ENCODE measurements at places on chromosomes 2 and 18. TPM values are rescaled to one million over a fixed set of nuclear protein-coding genes. Genes with fewer than 3 reads are reported as not detected.

The ABHD1 gene
- 0.31 TPM for total RNA-seq

The MARCHF4 gene
- total RNA-seq, result 1.4 TPM

The RUFY4 gene
- total RNA-seq, result not detected

The GALM gene
- 6.5 TPM for total RNA-seq

The DLGAP1 gene
- total RNA-seq, result 6.0 TPM

The SLC14A1 gene
- not detected for total RNA-seq

DNA sequence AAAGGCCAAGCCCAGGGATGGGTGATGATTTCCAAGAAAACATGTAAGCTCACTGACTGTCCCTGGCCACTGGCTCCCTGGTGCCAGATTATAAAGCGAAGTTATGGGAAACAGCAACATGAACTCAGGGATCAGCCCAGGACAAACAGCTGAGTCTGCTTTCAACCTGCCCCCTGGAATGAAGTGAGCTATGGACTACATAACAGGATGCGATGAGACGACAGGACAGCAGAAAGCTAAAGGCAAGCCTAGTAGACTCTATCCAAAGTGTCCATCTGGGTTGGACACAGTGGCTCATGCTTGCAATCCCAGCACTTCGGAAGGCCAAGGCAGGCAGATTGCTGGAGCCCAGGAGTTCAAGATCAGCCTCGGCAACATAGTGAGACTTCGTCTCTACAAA lies 16.6 kb upstream of the KCMF1 start:
- no peaks in the 10 kb centered on the region for H3K27me3 ChIP-seq
- H3K4me1 ChIP-seq, result peaks cover 22% of the 10 kb centered on the region
- no peak for DNase-seq
- no peak overlapping the region for H3K27ac ChIP-seq
- no peak overlapping the region for H3K4me3 ChIP-seq
- H3K36me3 ChIP-seq, result no peaks in the 10 kb centered on the region

- peaks cover 6% of the 10 kb centered on the region for H3K36me3 ChIP-seq
- DNase-seq, result no peak
- no peak overlapping the region for H3K27ac ChIP-seq
- no peak overlapping the region for H3K4me3 ChIP-seq
- H3K27me3 ChIP-seq, result no peaks in the 10 kb centered on the region
Observed at GRCh38 chr2:43248621-43249020, 22.2 kb upstream of the ZFP36L2 start.

DNA sequence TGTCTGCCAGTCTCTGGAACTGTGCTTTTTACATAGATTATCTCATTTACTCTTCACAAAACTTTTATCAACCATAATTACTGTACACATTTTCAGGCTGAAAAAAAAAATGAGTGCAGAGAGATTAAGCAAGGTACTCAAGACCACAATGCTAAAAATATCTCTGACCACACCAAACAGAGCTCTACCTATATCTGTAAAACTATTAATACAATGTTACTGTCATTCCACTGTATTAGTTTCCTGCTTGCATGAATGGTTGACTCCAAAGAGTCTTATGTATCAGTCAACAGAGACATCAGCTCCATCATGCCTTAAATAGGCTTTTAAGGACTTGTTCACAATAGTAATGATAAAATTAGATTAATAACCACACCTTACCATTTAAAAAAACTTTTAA lies 134.7 kb upstream of the CCDC150 start:
- no peak for DNase-seq
- H3K27me3 ChIP-seq, result no peaks in the 10 kb centered on the region
- H3K36me3 ChIP-seq, result no peaks in the 10 kb centered on the region
- no peak overlapping the region for H3K4me3 ChIP-seq
- no peak overlapping the region for H3K27ac ChIP-seq

- DNase-seq, result no peak
- no peaks in the 10 kb centered on the region for H3K4me1 ChIP-seq
- H3K27ac ChIP-seq, result no peak overlapping the region
- peaks cover 46% of the 10 kb centered on the region for H3K27me3 ChIP-seq
- no peak overlapping the region for H3K4me3 ChIP-seq
Observed at GRCh38 chr2:128801576-128801975, 482.9 kb upstream of the HS6ST1 start.

DNA sequence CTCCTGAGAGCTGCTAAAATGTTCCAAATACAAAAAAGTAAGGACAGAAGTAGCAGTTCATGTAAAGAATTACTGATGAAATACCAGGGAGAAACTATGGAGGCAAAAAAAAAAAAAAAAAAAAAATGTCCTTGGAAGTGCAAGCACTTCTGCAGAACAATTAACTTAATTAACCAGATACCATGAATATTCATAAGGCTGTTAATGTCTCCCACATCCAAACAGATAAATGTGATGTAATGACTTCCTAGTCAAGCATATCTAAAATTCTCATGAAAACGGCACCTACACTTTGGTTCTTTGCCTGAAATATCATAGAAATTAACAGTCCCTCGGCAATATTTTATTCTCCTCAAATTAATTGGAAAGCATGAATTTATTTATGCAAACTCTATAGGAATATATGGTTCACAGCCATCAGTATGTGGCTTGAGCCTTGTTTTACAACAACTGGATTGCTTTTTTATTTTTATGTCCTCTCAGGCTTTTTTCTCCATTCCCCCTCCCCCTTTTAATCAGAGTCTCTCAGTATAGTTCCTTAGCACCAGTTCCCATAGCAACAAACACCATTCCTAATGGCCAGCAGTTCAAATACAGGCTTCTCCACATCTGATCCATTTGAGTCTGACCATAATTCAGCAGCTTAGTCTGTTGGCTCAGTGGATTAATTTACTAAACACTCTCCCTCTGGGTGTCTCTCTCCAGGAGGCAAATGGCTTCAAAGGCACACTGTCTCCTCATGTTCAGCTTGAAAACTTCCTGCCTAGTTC lies 97.1 kb downstream of the ITGA4 start:
- no peak overlapping the region for H3K4me3 ChIP-seq
- no peaks in the 10 kb centered on the region for H3K36me3 ChIP-seq
- DNase-seq, result no peak
- no peaks in the 10 kb centered on the region for H3K27me3 ChIP-seq
- no peak overlapping the region for H3K27ac ChIP-seq

- peaks cover 49% of the 10 kb centered on the region for H3K4me1 ChIP-seq
- DNase-seq, result no peak
- no peaks in the 10 kb centered on the region for H3K27me3 ChIP-seq
- H3K4me3 ChIP-seq, result no peak overlapping the region
- no peaks in the 10 kb centered on the region for H3K36me3 ChIP-seq
Observed at GRCh38 chr2:149989447-149990063, 402.0 kb upstream of the MMADHC start.

- peaks cover 11% of the 10 kb centered on the region for H3K4me1 ChIP-seq
- H3K27ac ChIP-seq, result no peak overlapping the region
- H3K27me3 ChIP-seq, result no peaks in the 10 kb centered on the region
- H3K4me3 ChIP-seq, result no peak overlapping the region
Observed at GRCh38 chr18:75533950-75534349, 106.4 kb upstream of the SMIM21 start.

DNA sequence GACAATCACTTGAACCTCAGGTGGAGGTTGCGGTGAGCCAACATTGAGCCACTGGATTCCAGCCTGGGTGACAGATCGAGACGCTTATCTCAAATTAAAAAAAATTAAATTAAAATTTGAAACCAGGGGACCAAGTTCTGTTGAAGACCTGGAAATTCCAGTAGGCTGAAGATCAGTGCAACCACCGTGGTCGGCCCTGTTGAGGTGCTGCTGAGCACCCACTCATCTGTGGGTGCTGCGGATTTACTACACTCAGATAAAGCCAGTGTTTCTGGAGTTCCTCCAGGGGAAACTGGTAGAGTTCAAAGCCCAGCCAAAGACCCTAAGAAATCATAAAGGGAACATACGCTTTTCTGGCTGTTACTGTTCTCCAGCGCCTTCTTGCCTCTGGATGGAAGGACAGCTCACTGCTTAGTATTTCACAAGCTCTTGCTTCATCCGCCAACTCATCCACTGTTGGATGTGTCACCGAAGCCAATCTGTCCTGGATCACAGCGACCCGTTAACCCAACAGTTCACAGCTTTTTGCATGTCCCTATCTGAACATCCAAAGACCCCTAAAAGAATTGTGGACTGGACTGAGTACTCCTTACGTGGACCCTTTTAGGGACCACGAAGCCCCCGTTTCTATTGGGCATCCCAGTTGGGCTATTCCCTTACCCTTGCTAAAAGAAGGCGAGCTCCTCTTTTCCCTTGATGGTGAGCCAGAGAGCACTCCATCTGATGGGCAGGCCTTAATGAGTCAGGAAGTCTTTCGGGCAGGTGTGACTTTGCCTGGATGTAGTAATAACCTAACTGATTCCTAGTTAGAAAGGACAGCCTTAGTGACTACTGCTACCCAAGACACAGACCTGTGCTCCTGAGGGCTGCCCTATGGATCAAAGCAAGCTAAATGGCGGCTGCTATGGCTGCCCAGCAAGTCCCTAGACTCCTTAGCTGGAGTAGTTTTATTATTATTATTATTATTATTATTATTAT lies 6.0 kb upstream of the ALPP start:
- DNase-seq, result peak; percentile 33
- H3K4me3 ChIP-seq, result no peak overlapping the region
- H3K27ac ChIP-seq, result no peak overlapping the region

GRCh38 chr18:22300665-22301636 lies 116.8 kb downstream of the CTAGE1 start:
- no peaks in the 10 kb centered on the region for H3K4me1 ChIP-seq
- no peak overlapping the region for H3K27ac ChIP-seq
- H3K36me3 ChIP-seq, result peaks cover 2% of the 10 kb centered on the region
- DNase-seq, result no peak
- H3K4me3 ChIP-seq, result no peak overlapping the region

- peaks cover 5% of the 10 kb centered on the region for H3K4me1 ChIP-seq
- H3K36me3 ChIP-seq, result no peaks in the 10 kb centered on the region
- H3K27ac ChIP-seq, result no peak overlapping the region
Observed at GRCh38 chr2:10535703-10536102, 87.6 kb upstream of the ODC1 start.

DNA sequence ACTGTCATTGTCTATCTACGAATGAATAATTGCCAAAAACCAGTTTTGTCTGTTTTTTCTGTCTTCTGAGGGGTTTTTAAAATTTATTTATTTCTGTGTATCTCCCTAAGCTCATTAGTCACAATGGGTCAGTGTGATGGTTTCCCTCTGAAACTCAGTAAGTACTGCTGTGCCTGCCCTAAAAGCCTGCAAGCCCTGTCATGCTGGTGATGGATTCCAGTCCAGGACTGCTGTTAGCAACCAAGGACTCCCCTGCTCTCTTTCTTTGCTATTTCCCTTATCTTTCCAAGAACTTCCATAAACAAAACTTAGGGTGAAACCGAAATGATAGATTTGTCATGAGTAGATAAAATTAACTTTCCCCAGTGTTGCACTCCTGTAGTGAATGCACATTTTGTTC lies 11.8 kb upstream of the DSG2 start:
- no peaks in the 10 kb centered on the region for H3K36me3 ChIP-seq
- peaks cover 21% of the 10 kb centered on the region for H3K4me1 ChIP-seq
- peaks cover 5% of the 10 kb centered on the region for H3K27me3 ChIP-seq
- H3K4me3 ChIP-seq, result no peak overlapping the region
- no peak for DNase-seq
- H3K27ac ChIP-seq, result no peak overlapping the region

- no peak for DNase-seq
- H3K4me1 ChIP-seq, result peaks cover 24% of the 10 kb centered on the region
- H3K27me3 ChIP-seq, result no peaks in the 10 kb centered on the region
- H3K36me3 ChIP-seq, result no peaks in the 10 kb centered on the region
- no peak overlapping the region for H3K4me3 ChIP-seq
- no peak overlapping the region for H3K27ac ChIP-seq
Observed at GRCh38 chr2:220556658-220557057, 929.2 kb downstream of the SLC4A3 start.

DNA sequence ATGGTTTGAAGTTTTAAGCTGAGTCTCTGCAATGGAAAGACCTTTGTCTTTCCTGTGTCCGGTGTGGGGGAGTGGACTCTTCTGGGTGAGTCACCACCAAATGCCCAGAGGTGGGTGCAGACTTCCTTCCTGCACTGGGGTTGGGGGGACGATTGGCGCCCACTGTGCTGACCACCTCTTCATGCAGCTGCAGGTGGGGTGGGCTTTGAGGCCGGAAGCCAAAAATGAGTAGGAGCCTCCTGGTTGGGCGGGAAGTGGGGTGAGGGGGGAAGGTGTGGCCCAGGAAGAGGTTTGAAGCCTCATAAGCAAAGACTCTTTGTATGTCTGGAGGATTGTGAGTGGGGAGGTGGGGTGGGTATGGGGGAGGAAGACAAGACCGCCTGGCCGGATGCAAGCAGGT lies 27.6 kb downstream of the PAX8 start:
- peaks cover 25% of the 10 kb centered on the region for H3K4me1 ChIP-seq
- no peak overlapping the region for H3K4me3 ChIP-seq
- H3K27ac ChIP-seq, result no peak overlapping the region
- DNase-seq, result no peak
